ENCODE measurements at places on chromosomes 7 and 10. TPM values are rescaled to one million over a fixed set of nuclear protein-coding genes. Genes with fewer than 3 reads are reported as not detected.
A peak's percentile ranks its signal among the peaks of the same experiment; 100 is the strongest.

CALCR gene
- total RNA-seq: not detected

GRCh38 chr7:50599385-50599784, 34.2 kb upstream of the DDC start:
- DNase-seq: no peak

DNA sequence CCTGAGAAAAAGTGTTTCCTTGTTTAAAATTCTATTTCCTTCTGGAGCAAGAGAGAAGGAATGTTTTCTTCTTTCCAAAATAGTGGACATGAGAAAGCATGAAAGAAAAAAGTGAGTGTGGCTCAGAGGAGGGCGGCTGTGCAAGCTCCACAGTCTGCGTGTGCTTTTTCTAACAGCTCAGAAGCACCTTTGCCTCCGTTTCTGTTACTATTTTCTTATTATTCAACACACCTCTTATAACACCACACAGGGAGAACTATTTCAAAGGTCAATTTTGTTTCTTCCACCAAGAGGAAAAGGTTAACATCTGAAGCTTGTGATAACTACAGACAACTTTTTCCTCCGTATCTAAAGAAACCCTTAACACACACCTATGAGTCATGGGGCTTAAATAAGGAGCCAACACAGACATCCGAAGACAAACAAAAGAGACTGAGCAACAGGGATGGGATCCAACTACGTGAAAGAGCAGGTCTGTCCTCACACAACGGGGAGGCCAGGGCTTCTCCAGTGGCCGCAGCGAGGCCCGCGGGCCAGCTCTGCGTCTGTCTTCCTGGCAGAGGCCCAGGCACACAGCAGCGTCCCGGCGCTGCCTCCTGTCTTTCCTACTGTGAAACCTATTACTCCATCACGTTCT, 36.2 kb upstream of the NCAPG2 start:
- no peak for DNase-seq

DNA sequence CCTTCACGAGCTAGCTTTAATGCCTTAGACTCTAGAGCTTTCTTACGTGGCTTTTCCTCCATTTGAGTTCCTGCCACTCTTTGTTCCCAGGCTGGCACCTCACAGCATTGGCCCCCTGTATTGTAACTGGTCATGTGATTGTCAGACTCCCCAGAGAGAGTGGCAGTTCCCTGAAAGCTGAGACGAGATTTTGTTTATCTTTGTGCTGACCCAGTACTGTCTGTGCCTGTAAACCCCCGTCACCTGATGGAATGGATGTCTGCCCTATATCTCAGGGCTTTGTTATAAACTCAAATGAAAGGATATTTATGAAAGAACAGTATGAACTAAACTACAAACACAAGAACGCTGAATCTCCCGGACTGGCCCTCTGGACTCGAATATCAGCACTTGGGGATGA, 13.0 kb downstream of the NOBOX start:
- DNase-seq: no peak

DNA sequence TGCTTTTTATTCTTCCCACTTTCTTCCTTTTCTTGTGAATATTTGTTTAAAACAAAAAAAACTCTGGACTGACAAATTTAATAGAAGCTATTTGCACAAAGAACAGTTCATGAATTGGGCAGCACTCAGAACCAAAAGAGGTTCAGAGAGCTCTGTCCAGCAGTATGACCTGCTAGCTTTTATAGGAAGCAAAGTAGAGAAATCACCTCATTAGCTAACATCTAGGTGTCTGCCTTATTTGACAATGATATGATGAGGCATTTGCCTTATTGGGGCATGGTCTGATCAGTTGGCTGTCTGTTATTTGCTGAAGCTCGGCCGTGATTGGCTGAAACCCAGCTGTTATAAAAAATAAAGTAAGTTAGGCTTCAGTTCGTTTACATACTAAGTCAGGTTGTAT, 819 bp upstream of the TRIM4 start:
- no peak for DNase-seq

DNA sequence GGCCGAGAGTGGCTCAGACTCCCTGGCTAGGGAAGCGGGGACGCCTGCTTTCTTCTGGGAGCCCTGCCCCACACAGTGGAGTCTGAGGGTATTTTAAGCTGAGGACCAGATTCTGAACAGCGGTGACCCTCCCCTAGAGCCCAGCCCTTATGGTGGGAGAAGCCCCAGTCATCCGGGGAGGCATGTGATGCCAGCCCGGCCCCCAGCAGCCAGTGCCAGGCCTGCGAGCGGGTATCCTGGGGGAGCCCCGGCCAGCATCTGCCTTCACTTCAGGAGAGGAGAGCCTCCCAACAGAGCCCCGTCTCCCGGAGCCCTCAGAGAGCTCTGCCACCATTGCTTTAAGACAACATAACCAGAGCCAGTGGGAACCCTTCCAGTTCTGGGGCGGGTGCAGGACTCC, 41.5 kb upstream of the DNAJB6 start:
- no peak for DNase-seq

GRCh38 chr7:2641406-2642393, 9.9 kb downstream of the TTYH3 start:
- peak; percentile 84 for DNase-seq

CCL24 gene
- not detected for total RNA-seq

GRCh38 chr7:129958643-129959470, 6.1 kb upstream of the UBE2H start:
- DNase-seq: no peak

- no peak for DNase-seq
These were observed 298.1 kb downstream of the BICC1 start for GRCh38 chr10:58810751-58811150.

DNA sequence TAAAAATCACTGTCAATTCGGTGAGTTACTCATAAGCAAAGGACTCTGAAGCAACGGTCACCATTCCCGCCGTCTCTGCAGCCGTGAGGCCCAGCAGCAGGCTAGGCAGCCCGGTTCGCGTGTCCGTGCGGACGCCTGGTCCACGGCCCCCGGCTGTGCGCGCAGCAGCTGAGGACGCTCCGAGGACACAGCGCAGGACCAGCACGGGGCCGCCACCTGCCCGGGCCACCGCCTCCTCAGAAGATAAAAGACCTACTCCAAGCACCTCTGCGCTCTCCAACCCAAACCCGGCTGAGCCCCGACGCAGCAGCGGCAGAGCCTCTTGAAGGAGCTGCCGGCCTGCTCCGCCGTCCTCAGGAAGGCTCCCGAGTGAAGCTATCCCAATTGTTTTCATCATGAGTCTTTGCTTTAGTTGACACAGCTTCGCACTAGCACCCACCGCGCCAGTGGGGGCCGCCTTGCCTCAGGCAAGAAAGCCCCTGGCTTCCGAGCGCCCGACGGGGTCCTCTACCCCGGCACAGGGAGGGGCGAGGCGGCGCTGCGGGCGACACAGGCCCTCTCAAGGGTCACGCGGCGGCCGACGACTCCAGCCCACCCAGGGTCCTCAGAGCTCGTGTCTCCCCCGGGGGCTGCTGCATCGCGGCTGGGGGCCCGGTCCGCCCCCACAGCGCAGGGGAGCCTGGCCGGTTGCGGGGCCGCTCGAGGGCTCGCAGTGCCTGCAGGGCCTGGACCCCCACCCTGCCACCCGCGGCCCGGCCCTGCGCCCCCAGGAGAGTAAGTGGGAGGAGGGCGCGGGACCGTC, 16.9 kb upstream of the GPR146 start:
- no peak for DNase-seq

CLCN1 gene
- not detected for total RNA-seq

DNA sequence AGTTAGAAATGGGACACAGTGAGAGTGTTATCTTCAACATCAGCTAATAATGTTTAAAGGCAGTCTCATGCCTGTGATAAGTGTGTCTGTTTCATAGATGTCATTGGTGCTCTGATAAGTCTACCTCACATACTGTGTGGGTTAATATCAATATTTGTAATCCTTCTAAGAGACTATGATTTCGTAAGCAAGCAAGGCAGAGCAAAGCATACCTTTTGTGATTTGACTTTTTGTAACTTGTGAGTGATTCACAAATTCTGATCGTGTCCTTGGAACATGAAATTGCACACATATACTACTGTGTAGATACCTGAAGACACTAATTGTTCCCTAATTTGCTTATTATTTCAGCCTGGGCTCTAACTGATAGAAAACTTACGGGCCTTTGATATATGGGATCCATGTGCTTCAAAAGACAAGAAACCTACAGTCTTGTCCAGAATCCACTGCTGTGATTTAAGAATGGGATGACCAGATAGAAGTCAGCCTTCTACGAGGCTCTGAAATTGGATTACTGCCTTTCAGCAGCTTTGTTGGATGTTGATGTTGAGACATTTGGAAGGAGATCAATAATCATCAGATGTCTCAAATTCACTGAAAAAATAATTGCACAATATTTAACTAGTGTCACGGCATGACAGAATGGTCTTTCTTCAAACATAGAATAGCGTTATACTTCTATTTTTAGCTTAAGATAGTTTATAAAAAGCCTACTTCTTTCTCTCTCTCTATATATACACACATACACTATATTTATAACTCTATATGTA, 63.2 kb upstream of the KLF6 start:
- DNase-seq: no peak

CDK14 gene
- total RNA-seq: 211 TPM

DNA sequence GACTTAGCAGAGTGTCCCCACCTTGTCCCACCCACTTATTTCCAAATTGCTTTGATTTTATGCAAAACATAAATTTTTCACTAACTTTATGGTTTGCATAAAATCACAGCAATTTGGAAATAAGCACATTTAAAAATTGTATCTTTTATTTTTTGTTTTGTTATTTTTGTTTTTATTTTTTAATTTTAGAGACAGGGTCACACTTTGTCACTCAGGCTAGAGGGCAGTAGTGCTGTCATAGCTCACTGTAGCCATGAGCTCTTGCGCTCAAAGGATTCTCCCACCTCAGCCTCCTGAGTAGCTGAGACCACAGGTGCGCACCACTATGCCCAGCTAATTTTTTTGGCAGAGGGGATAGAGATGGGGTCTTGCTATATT, 43.2 kb downstream of the APBB1IP start:
- DNase-seq: no peak

GRCh38 chr10:110546499-110547110, 20.9 kb upstream of the SMC3 start:
- DNase-seq: no peak

GRCh38 chr7:41167836-41168235, 535.1 kb downstream of the INHBA start:
- DNase-seq: no peak

- peak; percentile 30 for DNase-seq
These were observed 2.8 kb upstream of the SMARCD3 start for GRCh38 chr7:151251328-151251688.

GRCh38 chr7:132349075-132349474, 227.2 kb downstream of the PLXNA4 start:
- no peak for DNase-seq

GRCh38 chr10:12041766-12042408, 722 bp downstream of the UPF2 start:
- DNase-seq: no peak

GRCh38 chr7:12783421-12784095, 96.1 kb downstream of the ARL4A start:
- DNase-seq: no peak

DNA sequence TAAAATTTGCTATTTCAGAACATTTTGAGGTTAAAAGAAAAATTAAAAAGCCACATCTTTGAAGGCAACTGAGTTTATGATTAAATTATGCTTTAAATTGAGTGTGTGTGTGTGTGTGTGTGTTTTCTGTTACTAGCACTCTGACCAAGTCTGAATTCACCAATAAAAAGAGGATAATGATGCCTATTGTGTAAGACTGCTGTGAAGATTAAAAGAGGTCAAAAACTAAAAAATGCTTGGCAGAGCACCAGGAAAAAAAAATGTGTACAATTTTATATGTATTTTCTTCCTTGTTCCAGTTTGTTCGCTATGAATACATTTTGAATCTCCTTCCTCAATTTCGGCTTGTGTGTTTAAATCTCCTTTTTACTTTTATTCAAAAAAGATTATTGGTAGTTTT, 316.6 kb upstream of the MAGI2 start:
- no peak for DNase-seq

GRCh38 chr10:128024426-128024825, 101.8 kb downstream of the MKI67 start:
- DNase-seq: no peak

- no peak for DNase-seq
These were observed 31.7 kb downstream of the MKX start for GRCh38 chr10:27713941-27714340.

Measured in dorsolateral prefrontal cortex (tissue), 122 donors.